ENCODE measurements at places on chromosomes 6 and 20.

GRCh38 chr6:135162678-135163439 is 18.2 kb upstream of the MYB start:
- DNase-seq = no peak

- no peak for DNase-seq
These were observed 1217.2 kb upstream of the GJE1 start for GRCh38 chr6:140915551-140915950.

DNA sequence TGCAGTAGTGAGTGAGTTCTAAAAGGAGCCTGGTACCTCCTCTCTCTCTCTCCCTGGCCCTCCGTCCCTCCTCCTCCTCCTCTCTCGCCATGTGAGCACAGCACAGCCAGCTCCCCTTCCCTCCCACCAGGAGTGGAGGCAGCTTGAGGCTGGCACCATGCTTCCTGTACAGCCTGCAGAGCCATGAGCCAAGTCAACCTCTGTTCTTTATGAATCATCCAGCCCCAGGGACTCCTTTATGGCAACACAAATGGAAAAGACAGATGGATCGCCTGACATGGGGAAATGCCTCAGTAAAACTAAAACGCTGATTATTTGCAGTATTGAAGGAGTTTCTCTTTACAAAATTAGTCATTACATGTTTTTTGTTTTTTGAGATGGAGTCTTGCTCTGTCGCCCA is 233.7 kb upstream of the ARID1B start:
- DNase-seq = no peak

DNA sequence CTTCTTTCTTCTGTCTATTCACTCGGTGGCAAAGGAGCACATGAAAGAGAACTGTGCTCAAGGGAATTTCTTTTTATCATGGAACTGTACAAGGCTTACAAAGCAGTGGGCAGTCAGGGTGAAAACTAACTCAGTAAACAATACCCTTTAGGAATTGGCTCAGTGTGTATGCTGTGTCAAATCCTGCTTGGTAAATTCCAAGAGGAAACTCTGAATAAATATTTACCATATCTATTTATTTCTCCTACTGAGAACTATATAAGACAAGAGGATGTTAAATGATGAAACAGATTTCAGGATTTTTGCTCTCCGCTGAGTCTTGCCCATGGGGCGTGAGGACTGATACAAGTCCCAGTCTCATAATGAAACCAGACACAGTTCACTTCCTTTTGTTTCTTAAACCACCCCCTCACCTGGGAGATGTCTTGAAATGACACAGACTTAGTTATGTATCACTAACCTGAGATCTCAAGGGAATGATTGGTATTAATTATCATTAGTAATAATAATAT is 188.8 kb downstream of the BACH2 start:
- DNase-seq = no peak

DNA sequence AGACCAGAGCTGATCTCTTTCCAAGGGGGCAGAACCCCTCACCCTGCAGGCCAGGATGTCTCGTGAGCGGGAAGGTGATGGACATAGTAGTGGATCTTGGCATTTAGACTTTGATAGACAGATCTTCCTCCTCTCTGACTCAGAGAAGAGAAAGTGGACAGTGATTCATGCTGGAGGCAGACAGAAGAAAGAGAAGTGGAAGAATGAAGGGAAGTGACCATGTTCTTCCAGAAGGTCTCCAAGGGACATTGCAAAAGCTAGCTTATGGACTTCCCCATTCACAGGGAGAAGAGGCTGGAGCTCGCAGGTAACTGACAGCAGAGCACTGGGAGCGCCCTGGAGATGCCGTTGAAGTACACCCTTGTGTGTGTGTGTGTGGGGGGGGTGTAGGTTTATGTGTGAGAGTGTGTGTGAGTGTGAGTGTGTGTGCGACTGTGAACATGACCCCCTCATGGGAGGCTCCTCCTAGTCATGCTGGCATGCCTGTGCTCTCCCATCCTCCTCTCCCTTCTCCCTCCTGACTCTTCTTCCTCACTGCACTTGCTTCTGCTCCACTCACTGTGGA is 8.0 kb upstream of the RAET1L start:
- no peak for DNase-seq

GRCh38 chr20:60837173-60837770 is 414.8 kb upstream of the CDH4 start:
- no peak for DNase-seq

- peak; percentile 5 for DNase-seq
These were observed 931 bp downstream of the UFL1 start for GRCh38 chr6:96522465-96523009.

DNA sequence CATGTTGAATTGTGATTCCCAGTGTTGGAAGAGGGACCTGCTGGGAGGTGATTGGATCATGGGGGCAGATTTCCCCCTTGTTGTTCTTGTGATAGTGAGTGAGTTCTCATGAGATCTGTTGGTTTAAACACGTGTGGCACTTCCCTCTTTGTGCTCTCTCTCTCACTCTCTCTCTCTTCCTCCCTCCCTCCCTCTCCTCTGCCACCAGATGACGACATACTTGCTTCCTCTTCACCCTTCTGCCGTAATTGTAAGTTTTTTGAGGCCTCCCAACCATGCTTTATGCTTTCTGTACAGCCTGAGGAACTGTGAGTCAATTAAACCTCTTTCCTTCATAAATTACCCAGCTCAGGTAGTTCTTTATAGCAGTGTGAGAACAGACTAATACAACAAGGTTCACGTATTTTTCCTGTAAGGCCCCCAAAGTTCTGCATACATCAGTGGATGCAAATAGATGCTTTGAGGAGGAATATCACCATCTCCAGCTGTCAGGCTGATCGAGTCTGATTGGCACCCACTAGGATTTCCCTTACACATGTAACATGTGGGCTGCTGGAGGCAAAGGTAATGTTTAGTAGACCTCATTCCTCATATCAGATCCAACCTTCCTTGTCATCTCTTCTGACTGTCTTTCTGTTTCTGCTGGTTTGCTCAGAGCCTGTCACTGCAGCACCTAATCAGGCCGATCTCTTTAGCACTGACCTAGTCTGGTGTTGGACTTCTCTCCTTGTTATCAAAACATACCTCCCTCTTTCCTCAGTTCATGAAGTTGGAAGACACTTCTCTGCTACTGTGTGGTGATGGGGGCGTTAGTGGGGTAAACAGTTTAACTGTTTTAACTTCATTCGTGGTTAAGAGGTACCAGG is 54.3 kb upstream of the BACH2 start:
- no peak for DNase-seq

DNA sequence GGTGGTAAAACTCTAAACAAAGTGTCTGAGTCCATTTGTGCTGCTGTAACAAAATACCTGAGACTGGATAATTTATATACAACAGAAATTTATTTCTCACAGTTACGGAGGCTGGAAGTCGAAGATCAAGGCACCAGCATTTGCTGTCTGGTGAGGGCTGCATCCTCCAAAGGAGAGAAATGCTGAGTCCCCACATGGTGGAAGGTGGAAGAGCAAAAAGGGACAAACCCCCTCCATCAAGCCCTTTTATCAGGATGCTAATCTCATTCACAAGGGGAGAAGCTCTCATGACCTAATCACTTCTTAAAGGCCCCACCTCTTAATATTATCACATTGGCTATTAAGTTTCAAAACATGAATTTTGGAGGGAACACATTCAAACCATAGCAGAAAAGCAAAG is 55.9 kb upstream of the SYNJ2 start:
- DNase-seq = no peak

DNA sequence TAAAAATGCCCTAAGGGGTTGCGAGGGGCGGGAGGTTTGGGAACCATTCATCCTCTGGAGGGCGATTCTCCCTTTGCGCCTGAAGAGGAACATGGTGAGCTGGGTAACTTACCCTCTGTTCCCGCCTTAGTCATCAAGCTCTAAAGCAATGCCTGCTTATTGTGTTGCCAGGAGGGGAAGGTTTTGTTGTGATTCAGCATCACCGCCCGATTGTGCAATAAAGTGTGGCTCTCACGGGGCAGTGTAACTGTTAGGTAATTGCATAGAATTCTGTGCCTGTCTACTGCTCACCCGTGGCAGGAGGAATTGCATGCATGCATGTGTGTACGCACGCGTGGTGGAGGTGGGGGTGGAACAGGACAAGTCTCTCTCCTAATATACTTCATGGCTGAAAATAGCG is 95.5 kb upstream of the AGPAT4 start:
- DNase-seq = no peak

DNA sequence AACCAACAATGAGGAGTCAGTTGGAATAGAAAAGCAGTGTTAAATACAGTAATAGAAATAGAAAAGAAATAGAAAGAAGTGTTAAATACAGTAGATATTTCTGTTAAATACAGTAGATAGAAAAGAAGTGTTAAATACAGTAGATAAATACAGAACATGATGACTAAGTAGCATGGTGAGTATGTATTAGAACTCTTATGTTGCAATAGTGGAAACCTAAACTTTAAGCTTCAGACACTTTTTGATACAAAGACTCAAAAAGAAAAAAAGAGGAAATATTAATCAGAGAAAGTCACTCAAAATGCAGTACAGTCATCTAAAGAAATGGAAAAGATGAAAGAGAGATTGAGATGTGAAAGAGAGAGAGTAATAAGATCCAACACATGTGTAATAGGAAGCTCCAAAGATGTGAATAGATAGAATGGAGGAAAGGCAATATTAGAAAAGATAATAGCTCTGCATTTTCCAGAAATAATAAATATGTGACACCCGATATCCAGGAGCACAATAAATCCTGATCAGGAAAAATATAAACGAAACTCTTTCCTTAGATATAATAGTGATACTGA is 131.5 kb upstream of the KCNK16 start:
- DNase-seq = no peak

DNA sequence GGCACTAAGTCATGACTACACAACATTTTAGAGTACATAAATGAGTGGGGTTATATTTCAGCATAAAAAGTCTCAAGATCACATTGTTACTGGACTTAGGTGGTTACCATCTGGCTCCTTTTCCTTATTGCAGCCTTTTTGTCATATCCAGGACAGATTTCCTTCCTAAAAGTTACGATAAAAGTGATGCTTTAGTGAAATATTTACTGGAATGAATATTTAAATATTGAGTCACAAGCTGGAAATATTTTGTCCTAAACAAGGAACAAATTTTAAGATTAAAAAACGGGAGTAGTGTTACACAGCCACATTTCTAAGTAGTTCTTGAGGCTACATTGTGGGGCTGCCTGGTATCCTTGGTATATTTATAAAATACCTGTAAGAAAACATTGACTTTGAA is 52.2 kb downstream of the CDC40 start:
- DNase-seq = no peak

GRCh38 chr6:142404751-142405150 is 102.9 kb downstream of the ADGRG6 start:
- no peak for DNase-seq

GRCh38 chr20:50585678-50586077 is 75.5 kb downstream of the PTPN1 start:
- DNase-seq = no peak

- no peak for DNase-seq
These were observed 729.4 kb downstream of the TENT5A start for GRCh38 chr6:81023007-81023582.

DNA sequence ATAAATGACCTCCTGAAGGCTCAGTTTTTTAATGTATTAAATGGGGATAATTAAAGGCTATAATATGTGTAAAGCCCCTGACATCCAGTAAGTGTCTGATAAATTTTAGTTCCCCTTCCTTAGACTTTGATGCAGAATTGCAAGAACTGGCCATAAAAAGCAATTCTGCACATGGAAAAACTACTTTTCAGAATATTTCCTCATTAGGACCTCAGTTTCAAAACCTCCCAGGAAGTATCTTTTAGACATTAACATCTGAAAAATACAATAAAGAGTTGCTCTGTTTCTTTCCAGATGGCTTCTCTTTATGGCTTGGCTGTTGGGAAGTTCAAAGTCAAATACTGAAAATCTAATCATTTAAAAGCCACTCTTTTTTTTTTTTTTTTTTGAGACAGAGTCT is 106.3 kb upstream of the ZNF217 start:
- DNase-seq = no peak

DNA sequence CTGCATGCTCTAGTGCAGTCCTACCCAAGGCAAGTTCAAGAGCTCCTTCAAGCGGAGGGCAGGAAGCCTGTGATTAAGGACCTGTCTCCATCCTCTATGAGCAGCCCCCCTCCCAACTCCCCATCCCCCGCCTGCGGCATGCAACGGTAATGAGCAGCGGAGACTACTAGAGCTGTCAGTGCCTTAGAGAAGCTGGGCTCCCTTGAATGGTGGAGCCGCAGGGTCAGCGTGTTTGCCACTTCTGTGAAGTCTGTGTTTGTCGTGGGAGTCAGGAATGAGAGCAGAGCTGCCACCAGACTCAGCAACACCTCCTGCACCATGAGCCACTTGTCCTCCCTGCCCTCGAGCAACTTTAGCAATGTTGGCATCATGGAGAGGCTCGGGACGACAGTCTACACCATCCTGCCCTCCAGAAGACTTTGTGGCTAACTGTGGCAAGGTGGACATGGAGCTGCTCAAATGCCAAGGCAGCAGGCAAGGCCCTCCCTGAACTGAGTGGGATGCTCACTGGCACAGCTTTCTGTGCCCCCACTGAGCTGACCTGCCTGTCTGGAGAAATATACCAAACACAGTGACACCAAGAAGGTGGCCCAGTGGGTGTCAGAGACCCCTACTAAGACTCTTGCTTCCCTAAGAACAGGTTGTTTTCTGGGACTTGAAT is 23.8 kb upstream of the SYNDIG1 start:
- no peak for DNase-seq
